ENCODE measurements at places on chromosomes 6 and 20. TPM values are rescaled to one million over a fixed set of nuclear protein-coding genes. Genes with fewer than 3 reads are reported as not detected.

DNA sequence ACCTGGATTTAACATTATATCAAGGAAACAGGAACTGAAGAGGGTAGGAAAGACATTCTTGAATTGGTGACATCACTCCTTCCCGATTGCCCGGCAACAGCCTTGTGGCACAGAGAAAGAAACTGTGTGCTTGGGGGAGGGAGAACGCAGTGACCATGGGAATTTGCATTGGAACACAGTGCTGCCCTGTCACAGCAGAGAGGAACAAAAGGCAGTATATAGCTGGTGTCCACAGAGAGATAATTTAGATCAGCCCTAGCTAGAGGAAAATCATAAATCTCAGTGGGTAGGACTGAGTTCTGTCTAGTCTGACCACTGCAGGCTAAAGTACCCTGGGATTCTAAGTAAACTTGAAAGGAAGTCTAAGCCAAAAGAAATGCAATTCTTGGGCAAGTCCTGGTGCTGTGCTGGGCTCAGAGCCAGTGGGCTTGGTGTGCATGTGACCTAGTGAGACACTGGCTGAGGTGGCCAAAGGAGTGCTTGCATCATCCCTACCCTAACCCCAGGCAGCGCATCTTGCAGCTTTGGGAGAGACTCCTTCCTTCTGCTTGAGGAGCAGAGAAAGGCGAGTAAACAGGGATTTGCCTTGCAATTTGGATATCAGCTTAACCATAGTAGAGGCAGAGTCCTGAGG, 697.6 kb downstream of the HACE1 start:
- peaks cover 3% of the 10 kb centered on the region for H3K27me3 ChIP-seq
- H3K27ac ChIP-seq = no peak overlapping the region
- H3K4me1 ChIP-seq = peaks cover 3% of the 10 kb centered on the region
- DNase-seq = no peak
- no peak overlapping the region for H3K4me3 ChIP-seq

GRCh38 chr20:38252292-38253288, 7.9 kb downstream of the KIAA1755 start:
- no peaks in the 10 kb centered on the region for H3K27me3 ChIP-seq
- H3K36me3 ChIP-seq = peaks cover 14% of the 10 kb centered on the region
- no peak for DNase-seq
- H3K4me3 ChIP-seq = no peak overlapping the region

GRCh38 chr20:46900086-46900485, 5.4 kb downstream of the EYA2 start:
- H3K36me3 ChIP-seq = no peaks in the 10 kb centered on the region
- H3K4me1 ChIP-seq = peaks cover 7% of the 10 kb centered on the region
- H3K27me3 ChIP-seq = peaks cover 89% of the 10 kb centered on the region
- no peak for DNase-seq
- no peak overlapping the region for H3K27ac ChIP-seq

- H3K4me1 ChIP-seq = peaks cover 10% of the 10 kb centered on the region
- no peak overlapping the region for H3K27ac ChIP-seq
- no peaks in the 10 kb centered on the region for H3K27me3 ChIP-seq
- H3K36me3 ChIP-seq = peaks cover 4% of the 10 kb centered on the region
- DNase-seq = no peak
These were observed 64.6 kb downstream of the UST start for GRCh38 chr6:148811459-148811858.

- peaks cover 26% of the 10 kb centered on the region for H3K36me3 ChIP-seq
- H3K4me3 ChIP-seq = no peak overlapping the region
- H3K4me1 ChIP-seq = no peaks in the 10 kb centered on the region
These were observed 10.2 kb downstream of the FAM135A start for GRCh38 chr6:70423189-70424134.

DNA sequence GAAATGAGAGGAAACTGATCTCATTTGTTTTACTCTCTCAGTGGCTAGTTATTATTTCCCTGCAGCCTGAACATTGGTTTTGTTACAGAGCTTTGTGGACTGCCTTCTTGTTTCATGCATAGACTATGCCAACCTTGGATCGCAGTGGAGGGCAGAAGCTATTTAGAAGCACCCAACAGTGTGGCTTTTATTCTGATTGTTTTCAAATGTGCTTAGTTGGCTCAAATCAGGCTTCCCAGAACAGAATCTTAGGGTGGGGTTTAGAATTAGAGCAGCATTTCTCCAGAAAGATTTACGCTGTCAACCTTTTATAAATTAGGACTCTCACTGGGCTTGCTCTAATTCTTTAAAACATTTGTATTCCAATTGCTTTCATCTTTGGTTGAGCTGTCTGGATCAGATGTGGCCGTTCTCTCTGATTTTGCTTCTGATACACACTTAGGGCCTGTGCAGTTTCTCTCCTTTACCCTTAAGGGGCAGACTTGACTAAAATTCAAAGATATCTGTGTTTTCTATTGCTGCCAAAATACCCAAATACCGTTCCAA, 210.3 kb downstream of the BCKDHB start:
- H3K4me3 ChIP-seq = no peak overlapping the region
- H3K27ac ChIP-seq = no peak overlapping the region
- H3K27me3 ChIP-seq = no peaks in the 10 kb centered on the region
- peaks cover 16% of the 10 kb centered on the region for H3K4me1 ChIP-seq

DNA sequence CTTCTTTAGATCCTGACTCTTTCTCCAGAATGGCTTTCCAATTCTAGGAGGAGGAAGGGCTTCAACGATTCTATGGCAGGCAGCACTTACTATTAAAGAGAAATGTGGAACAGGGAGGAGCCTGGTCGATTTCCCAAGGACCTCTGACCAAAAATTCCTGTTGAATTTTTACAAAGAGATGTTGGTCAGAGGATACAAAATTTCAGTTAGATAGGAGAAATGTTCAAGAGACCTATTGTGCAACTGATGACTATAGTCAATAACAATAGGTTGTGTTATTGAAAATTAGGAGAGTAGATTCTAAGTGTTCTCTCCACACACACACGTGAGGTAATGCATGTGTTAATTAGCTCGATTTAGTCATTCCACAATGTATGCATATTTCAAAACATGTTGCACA, 130.1 kb upstream of the TNFAIP3 start:
- H3K36me3 ChIP-seq = no peaks in the 10 kb centered on the region
- no peak for DNase-seq
- no peak overlapping the region for H3K27ac ChIP-seq

- peaks cover 11% of the 10 kb centered on the region for H3K4me1 ChIP-seq
- no peak overlapping the region for H3K4me3 ChIP-seq
- H3K36me3 ChIP-seq = peaks cover 3% of the 10 kb centered on the region
These were observed 23.1 kb downstream of the ACOT13 start for GRCh38 chr6:24689964-24690363.

GRCh38 chr6:43368259-43369160, 937 bp downstream of the ZNF318 start:
- peaks cover 16% of the 10 kb centered on the region for H3K36me3 ChIP-seq
- H3K27ac ChIP-seq = peak overlapping the region; percentile 68

GRCh38 chr6:14713008-14713960, 532.6 kb upstream of the JARID2 start:
- no peaks in the 10 kb centered on the region for H3K36me3 ChIP-seq
- H3K27me3 ChIP-seq = no peaks in the 10 kb centered on the region
- H3K4me1 ChIP-seq = peaks cover 34% of the 10 kb centered on the region
- H3K27ac ChIP-seq = peak overlapping the region; percentile 81
- peak; percentile 87 for DNase-seq
- peak overlapping the region; percentile 11 for H3K4me3 ChIP-seq

GRCh38 chr6:152225241-152225934, 411.8 kb downstream of the SYNE1 start:
- peaks cover 49% of the 10 kb centered on the region for H3K36me3 ChIP-seq
- H3K4me1 ChIP-seq = no peaks in the 10 kb centered on the region
- no peak overlapping the region for H3K4me3 ChIP-seq
- H3K27me3 ChIP-seq = no peaks in the 10 kb centered on the region
- H3K27ac ChIP-seq = no peak overlapping the region
- DNase-seq = no peak

- no peak overlapping the region for H3K4me3 ChIP-seq
- no peaks in the 10 kb centered on the region for H3K4me1 ChIP-seq
- no peaks in the 10 kb centered on the region for H3K36me3 ChIP-seq
These were observed 230.5 kb upstream of the KHDRBS2 start for GRCh38 chr6:62516291-62517141.

GRCh38 chr6:37943436-37944058, 124.0 kb downstream of the ZFAND3 start:
- H3K36me3 ChIP-seq = peaks cover 2% of the 10 kb centered on the region
- DNase-seq = no peak
- H3K4me1 ChIP-seq = peaks cover 24% of the 10 kb centered on the region
- no peak overlapping the region for H3K27ac ChIP-seq
- H3K4me3 ChIP-seq = no peak overlapping the region

GRCh38 chr20:25397096-25397495, 6.5 kb upstream of the ABHD12 start:
- no peak overlapping the region for H3K4me3 ChIP-seq
- no peaks in the 10 kb centered on the region for H3K36me3 ChIP-seq
- no peaks in the 10 kb centered on the region for H3K4me1 ChIP-seq

- no peak overlapping the region for H3K4me3 ChIP-seq
- no peaks in the 10 kb centered on the region for H3K4me1 ChIP-seq
- no peaks in the 10 kb centered on the region for H3K36me3 ChIP-seq
- DNase-seq = no peak
- no peaks in the 10 kb centered on the region for H3K27me3 ChIP-seq
- no peak overlapping the region for H3K27ac ChIP-seq
These were observed 72.8 kb downstream of the RTN4IP1 start for GRCh38 chr6:106556368-106556960.

DNA sequence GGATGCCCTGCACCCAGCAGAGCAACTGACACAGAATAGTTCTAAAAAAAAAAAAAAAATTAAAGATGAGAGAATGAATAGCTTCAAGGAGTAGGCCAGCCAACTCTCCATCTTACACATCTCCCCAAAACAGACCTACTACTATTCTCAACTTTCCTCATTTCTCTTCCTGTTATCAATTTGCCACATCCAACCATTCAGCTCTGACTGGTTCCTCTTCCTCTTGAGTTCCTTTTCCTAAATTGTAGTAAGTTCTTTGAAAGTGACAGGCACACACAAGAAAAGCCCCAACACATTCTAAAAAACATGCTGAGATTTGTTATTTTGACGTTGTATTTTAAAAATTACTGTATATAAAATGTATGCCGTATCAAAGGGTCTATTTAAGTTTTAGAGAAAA, 117.2 kb downstream of the PDSS2 start:
- no peak overlapping the region for H3K4me3 ChIP-seq
- no peak overlapping the region for H3K27ac ChIP-seq
- no peaks in the 10 kb centered on the region for H3K27me3 ChIP-seq
- H3K4me1 ChIP-seq = peaks cover 9% of the 10 kb centered on the region
- H3K36me3 ChIP-seq = no peaks in the 10 kb centered on the region

DNA sequence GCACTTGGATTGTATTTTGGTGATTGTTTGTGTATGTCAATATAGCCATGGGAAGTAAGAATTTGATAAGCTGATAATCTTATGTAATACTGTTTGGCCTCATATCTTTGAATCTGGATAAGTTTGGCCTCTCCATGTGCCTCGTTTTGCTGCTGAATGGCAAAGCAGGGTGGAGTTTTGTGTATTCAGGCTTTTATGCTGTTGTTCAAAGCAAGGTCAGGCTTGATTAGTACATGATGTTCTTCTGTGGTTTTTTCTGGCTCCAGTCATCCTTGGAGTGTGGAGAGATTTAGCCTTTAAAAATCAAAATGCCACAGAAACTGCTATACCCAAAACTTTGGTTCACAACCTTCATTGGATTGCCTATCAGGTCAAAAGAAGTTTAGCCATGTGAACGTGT, 728.9 kb upstream of the GJE1 start:
- H3K27me3 ChIP-seq = no peaks in the 10 kb centered on the region
- no peak overlapping the region for H3K4me3 ChIP-seq
- H3K36me3 ChIP-seq = peaks cover 5% of the 10 kb centered on the region
- no peak for DNase-seq

GRCh38 chr6:86030875-86031274, 388.2 kb upstream of the SYNCRIP start:
- H3K27ac ChIP-seq = no peak overlapping the region
- no peak overlapping the region for H3K4me3 ChIP-seq
- H3K27me3 ChIP-seq = peaks cover 2% of the 10 kb centered on the region
- H3K4me1 ChIP-seq = no peaks in the 10 kb centered on the region
- H3K36me3 ChIP-seq = no peaks in the 10 kb centered on the region

DNA sequence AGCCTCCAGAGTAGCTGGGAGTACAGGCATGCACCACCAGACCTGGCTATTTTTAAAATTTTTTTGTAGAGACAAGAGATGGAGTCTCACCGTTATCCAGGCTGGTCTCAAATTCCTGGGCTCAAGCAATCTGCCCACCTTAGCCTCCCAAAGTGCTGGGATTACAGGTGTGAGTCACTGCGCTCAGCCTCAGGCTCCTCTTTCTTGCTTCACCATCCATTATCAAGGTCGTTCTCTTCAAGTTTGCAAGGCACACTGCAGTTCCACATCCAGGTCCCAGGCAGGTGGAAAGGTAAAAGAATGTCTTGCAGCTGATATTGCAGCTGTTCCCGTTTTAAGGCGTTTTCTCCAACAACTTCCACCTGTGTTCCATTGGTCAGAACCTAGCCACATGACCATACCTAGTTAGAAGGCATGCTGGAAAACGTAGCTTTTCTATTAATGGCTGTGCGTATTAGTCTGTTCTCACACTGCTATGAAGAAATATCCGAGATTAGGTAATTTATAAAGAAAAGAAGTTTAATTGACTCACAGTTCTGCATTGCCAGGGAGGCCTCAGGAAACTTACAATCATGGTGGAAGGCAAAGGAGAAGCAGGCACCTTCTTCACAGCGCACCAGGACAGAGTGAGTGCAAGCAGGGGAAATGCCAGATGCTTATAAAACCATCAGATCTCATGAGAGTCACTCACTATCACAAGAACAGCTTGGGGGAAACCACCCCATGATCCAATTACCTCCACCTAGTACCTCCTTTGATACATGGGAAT, 51.7 kb downstream of the PCNA start:
- no peak overlapping the region for H3K4me3 ChIP-seq
- peaks cover 9% of the 10 kb centered on the region for H3K4me1 ChIP-seq
- H3K36me3 ChIP-seq = no peaks in the 10 kb centered on the region
- H3K27me3 ChIP-seq = no peaks in the 10 kb centered on the region
- no peak overlapping the region for H3K27ac ChIP-seq
- no peak for DNase-seq

The GRIK2 gene
- total RNA-seq = 10.8 TPM

The SPAG4 gene
- 1.8 TPM for total RNA-seq

The RIMS4 gene
- 0.75 TPM for total RNA-seq

The BMP7 gene
- total RNA-seq = not detected

The ANKRD66 gene
- total RNA-seq = not detected

The ANKRD6 gene
- total RNA-seq = 5.5 TPM

The C20orf96 gene
- total RNA-seq = 19.9 TPM

The RIMS1 gene
- total RNA-seq = 23.5 TPM

The DEFB127 gene
- total RNA-seq = not detected

The MAP7 gene
- total RNA-seq = 0.38 TPM

The TNXB gene
- total RNA-seq = 13.1 TPM

The PLA2G7 gene
- not detected for total RNA-seq

The SIGLEC1 gene
- 0.21 TPM for total RNA-seq

The MMP24 gene
- total RNA-seq = 0.63 TPM

The ASXL1 gene
- total RNA-seq = 76.8 TPM

The RPS10 gene
- 1,026 TPM for total RNA-seq

The BCAS1 gene
- not detected for total RNA-seq

The MOG gene
- total RNA-seq = not detected

The PKHD1 gene
- not detected for total RNA-seq
